ENCODE measurements at places on chromosomes 4 and X.

DNA sequence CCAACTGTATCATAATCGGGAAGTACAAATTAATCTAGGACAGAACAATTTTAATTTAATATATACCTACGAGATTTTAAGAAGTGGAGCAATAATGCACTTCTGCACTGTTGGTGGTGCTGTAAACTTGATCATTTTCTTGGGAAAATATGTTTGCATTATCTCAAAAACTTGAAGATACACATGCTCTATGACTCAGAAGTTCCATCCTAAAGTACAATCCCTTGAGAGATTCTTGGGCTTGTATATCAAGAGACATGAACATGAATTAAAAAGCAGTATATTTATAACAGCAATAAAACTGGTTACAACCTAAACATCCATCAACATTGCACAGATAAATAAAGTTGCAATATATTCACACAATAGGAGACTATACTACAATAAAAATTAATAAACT is 168.8 kb downstream of the CLCN4 start:
- DNase-seq = no peak

DNA sequence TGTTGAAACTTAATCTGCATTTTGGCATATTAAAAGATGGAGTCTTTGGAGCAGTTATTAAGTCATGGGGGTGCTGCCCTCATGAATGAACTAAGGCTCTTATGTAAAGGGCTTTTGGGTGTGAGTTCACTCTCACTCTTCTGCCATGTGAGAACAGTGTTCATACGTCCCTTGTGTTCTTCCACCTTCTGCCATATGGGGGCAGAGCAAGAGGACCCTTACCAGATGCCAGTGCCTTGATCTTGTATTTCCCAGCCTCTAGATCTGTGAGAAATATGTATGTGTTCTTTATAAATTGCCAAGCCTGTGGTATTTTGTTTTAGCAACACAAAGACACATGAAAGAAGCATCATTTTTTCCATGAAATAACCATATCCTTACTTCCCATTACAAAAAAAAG is 213.9 kb downstream of the SPOCK3 start:
- DNase-seq = no peak

DNA sequence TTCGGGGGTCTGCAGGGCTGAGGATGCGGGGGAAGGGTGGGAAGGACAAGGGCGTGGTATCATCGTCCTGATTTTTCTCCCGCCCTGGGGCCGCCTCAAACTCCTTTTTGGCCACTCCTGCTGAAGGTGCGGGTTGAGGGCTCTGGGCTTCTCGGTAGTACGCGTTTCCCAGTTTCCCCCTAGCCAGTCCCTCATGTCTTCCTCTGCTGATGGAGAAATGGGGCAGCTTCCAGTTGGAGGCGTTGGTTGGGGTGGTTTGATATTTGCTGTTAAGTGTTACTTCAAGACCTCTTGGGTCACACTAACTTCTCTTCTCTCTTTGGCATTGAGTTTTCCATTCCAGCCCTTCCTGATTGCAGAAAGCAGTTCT is 482 bp downstream of the GSTCD start:
- no peak for DNase-seq

- no peak for DNase-seq
These were observed 188.4 kb downstream of the WDFY3 start for GRCh38 chr4:84778041-84778440.

DNA sequence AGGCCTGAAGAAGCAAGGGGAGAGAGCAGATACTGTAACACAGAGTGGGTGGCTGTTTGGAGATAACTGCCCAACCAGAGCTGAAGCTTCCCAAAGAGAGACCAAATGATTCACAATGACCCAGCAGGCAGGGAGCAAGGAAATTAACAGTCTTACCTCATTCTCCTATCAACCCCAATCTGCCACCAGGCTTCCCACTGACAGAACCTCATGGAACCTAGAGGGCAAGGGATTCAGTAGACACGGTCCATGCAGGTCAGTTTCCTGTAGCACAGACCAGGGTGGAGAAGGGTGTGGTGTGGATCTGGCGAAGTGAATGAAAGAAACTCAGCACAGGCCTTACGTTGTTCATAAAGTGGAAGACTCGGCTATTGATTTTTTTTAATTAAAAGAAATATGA is 60.7 kb upstream of the ALB start:
- DNase-seq = no peak

GRCh38 chrX:41353985-41354384 is 20.0 kb downstream of the DDX3X start:
- DNase-seq = no peak

DNA sequence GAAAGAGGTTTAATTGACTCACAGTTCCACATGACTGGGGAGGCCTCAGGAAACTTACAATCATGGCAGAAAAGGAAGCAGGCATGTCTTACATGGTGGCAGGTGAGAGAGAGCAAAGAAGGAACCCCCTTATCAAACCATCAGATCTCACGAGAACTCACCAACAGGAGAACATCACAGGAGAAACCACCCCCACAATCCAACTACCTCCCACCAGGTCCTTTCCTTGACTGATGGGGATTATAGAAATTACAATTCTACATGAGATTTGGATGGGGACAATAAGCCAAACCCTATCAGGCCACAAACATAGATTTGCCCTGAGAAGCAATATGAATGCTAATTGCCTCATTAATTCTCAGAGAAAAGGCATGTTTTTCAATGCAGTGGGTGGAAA is 138.2 kb upstream of the RAPGEF2 start:
- no peak for DNase-seq

- DNase-seq = no peak
These were observed 98.9 kb downstream of the FAM13A start for GRCh38 chr4:88958080-88958479.

DNA sequence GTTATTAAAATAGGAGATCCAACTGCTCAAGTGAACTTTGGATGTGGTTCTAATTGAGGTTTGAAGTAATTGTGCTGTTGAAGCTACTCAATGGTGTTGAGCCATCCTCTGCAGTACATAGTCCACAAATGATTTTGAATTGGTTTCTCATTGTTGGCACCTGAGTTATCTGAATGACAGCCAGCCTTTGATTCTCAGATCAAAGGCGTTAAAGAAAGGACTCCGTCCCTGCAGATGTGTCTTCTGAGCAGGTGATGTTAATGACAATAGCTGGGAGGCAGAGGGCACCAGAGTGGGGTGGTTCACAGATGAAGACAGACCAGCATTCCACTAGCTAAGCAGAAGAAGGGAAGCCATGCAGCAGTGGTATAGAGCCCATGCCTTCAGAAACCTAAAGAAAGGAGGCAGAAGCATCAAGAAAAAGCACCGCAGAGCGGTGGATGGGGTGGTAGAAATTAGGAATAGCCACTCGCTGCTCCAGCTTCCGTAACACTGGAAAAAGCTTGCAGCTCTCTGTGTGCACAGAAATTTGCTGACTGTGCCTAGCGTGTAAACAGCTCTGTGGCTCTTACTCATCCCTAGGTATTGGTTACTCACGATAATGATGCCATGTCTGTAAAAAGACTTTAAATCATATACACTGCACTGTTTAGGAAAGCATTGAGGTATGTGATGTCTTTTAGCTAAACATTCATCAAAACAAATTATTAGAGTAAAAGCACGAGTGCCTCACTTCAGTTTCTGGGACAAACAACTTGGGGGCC is 79.2 kb upstream of the CLCN4 start:
- no peak for DNase-seq

- DNase-seq = no peak
These were observed 542.7 kb downstream of the TLL1 start for GRCh38 chr4:166415749-166416148.

Measured in stimulated activated CD4-positive, alpha-beta T cell treated with anti-CD3 and anti-CD28 coated beads, TNF-alpha, amount 100 ng/mL, for 24 hours (primary cell).